ENCODE measurements at places on chromosomes 7 and 10.

GRCh38 chr7:32100407-32100907 is 30.2 kb upstream of the PDE1C start:
- no peak for DNase-seq

- DNase-seq: peak; percentile 83
Measured at GRCh38 chr7:98240961-98241673, 10.9 kb downstream of the TECPR1 start.

DNA sequence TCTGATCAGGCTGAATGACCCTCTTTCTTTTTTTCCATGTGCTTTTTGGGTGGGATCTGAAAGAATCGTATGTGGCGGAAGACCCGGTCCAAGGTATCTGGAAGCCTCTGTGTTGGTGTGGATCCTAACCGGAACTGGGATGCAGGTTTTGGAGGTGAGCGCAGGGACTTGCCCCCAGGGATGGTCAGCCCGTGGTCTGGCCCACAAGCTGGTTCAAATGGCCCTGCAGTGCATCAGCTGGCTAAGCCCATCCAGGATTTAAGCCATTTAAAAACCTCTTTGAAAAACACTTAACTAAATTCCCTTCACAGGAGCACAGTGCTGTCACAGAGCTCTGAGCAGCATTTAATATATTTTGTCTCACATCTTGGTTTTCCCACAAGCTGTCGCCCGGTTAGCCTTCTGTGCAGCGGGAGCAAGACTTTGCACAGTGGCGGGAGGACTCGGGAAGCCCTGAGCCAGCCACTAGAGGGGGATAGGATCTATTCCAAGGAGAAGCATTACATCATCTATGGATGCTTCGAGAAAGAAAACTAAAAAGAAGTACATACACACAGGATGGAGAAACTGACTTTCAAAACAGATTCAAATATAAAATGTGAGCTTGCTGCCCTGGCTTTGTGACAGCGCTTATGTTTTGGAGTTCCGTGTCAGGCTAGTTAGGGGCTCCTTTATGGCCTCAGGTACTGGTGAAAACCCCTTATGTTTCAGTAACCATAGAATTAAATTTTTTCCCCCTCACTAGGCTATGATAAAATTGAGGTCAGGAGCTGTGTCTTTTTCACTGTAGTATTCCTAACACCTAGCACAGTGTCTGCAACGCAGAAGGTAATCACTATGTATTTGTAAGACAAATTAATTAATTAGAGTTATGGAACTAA is 11.3 kb downstream of the CPA2 start:
- no peak for DNase-seq

- no peak for DNase-seq
Measured at GRCh38 chr7:1883834-1884582, 213.9 kb downstream of the ELFN1 start.
